ENCODE measurements at places on chromosomes 7 and 10.

DNA sequence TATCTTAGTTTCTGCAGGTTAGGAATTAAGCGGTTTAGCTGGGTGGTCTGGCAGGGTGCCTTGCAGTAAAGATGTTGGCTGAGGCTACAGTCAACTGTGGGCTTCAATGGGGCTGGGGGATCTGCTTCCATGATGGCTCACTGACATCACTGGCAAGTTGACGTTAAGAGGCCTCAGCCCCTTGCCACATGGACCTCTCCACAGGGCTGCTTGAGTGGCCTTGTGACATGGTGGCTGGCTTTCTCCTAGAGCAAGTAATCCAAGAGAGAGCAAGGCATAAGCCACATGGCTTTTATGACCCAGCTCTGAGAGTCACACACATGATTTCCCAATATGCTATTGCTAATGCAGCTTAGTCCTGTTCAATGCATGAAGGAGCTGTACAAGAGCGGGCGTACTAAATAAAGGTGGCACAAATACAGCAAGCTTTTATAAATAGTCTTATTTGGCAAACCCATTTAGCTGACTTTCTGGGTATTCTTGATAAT is 109.1 kb downstream of the SEPTIN7 start:
- no peak for DNase-seq

GRCh38 chr7:65812281-65812680 is 60.6 kb upstream of the VKORC1L1 start:
- peak; percentile 50 for DNase-seq

DNA sequence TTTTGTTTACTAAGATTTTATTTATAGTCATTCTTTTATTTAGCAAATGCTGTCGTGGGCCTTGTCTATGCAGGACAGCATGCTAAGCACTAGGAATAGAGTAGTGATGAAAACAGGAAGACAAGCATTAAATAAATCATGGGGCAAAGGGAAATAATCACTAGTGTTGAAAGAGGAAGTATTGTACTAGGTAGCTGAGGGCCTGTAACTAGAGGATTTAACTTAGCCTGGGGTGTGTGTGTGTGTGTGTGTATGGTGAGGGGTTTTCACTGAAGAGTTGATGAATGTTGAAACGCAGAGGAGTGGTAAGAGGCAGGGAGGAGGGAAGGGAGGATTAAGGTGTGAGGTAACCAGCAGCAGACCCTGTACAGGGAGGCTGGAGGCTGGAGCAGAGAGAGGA is 446.4 kb downstream of the SDK1 start:
- DNase-seq: no peak

- no peak for DNase-seq
Measured at GRCh38 chr10:8048281-8049008, 6.0 kb upstream of the GATA3 start.

- no peak for DNase-seq
Measured at GRCh38 chr10:72951760-72952159, 2.8 kb downstream of the PLA2G12B start.

DNA sequence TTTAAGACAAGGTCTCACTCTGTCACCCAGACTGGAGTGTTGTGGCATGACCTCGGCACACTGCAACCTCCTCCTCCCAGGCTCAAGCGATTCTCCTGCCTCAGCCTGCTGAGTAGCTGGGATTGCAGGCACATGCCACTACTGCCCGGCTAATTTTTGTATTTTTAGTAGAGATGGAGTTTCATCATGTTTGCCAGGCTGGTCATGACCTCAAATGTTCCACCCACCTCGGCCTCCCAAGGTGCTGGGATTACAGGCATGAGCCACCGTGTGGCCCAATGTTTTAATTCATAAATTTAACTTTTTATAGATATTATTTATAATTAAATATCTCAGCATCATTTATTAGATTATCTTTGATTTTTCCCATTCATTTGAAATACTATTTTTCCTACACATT is 658.0 kb upstream of the NRG3 start:
- no peak for DNase-seq

GRCh38 chr7:150417239-150417638 is 33.2 kb upstream of the GIMAP8 start:
- DNase-seq: no peak

DNA sequence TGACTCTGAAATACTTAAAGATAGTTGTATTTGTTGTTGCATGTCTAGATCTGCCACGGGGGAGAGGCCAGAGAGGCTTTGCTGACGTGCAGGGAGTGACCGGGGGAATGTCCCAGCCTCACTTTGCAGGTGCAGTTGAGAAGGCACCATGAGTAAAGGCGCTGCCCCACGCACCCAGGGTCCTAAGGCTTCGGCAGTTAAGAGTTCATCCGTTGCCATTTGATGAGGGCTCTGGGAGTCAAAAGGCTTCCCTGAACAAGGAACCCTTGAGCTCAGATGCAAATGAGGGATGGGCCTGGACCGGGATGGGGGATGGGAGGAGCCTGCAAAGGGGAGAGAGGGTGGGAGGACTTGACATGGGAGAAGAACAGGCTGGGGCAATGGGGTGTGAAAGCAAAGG is 20.4 kb downstream of the PPP2R2D start:
- no peak for DNase-seq

- no peak for DNase-seq
Measured at GRCh38 chr7:133672866-133673265, 420.0 kb downstream of the EXOC4 start.

GRCh38 chr7:31129067-31129466 is 77.0 kb downstream of the ADCYAP1R1 start:
- no peak for DNase-seq

DNA sequence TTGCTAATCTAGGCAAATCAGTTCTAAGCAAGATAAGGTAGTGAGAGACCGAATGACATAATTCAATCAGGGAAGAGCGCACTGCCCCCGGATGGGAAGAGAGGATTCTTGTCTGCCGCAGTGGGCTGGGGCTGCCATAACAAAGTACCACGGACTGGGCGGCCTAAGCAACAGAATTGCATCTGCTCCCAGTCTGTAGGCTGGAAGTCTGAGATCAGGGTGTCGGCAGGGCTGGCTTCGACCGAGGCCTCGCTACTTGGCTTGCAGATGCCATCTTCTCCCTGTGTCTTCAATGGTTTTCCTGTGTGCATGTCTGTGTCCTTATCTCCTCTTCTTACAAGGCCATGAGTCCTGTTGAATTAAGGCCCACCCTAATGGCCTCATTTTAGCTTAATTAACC is 59.7 kb upstream of the TMEM72 start:
- DNase-seq: no peak

DNA sequence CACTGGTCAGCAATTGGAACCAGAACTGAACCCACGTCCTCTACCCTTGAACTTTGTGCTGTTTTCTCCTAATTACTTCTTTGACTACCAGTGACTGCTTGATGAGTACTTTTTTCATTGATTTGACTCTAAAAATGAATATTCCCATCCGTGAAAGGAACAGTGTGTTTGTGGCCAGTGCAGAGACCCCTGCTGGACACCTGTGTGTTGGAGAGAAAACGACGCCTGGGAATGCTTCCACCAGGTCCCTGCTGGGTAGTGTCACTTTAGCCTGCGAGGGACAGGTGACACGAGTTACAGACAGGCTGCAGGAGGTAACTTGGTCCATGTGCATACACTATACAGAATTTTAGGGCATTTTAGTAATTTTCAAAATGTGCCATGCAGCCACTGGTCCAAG is 6.8 kb upstream of the GJD4 start:
- DNase-seq: no peak

DNA sequence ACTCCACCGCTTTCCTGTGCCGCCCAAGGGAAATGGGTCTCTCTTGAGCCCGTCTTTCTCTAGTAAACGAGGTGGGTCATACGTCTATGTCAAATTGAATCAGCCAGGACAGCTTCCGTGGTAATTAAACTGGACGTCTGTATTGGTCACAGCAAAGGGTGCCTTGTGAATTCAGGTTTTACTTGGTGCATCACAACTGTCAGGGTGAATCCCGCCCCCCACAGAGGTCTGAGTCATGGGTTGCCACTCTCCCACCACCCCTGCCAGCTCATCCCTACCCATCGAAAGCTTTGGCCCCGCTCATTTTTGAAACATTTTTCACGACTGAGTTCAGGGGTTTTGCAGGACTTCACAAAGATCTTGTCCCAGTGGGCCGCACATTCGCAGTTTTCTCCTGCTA is 8.0 kb upstream of the SP8 start:
- DNase-seq: no peak
